ENCODE measurements at places on chromosomes 4 and X.

DNA sequence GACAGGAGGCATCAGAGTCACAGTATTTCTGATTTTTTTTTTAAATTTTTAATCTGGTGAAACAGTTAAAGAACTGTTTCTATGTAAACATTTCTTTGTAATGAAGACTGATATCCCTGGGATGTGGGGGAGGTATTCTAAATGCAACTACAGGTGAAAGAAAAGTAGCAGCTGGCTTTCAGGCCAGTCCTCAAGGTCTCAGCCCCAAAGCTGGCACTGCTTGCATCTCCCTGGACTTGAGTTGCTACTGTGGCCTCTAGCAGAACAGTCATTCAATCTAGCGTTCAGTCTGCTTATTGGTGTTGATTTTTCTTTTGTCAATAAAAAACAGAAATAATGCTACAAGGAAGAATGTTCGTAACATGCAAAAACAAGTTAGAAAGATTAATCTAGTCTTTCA lies 4.9 kb downstream of the MBNL3 start:
- no peak for DNase-seq

DNA sequence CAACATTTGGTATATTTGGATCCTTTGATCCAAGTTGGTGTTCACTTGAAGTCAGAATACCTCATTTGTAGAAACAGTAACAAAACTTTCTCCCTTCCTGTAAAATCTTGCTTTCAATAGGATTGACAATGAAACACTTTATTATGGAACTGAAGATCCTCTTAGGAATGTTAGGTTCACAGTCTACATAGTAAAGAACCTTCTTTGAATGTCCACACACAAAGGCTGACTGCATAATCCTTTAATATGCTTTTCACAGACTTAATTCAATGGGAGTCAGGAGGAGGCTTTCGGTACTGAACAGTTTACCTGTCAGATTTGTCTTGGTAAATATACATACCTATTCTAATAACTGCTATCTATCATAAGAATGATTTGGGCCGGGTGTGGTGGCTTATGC lies 188.5 kb downstream of the SPRY1 start:
- DNase-seq, result no peak

DNA sequence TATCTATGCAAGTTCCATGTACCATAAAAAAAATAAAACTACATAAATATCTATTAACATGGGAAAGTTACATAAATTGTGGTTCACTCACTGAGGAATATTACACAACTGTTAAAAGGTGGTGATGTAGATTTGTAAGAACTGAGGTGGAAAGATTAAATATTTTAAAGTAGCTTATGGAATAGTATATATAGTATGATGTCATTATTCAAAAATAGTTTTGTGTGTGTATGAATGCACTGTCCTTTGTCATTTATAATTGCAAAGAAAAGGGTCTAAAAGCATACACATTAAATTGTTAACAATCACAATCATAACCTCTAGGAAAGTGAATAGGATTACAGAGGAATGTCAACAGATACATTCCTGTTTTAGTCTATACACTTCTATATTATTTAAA lies 355.9 kb downstream of the OPHN1 start:
- no peak for DNase-seq

GRCh38 chr4:61953386-61953785 lies 753.3 kb downstream of the ADGRL3 start:
- DNase-seq, result no peak

DNA sequence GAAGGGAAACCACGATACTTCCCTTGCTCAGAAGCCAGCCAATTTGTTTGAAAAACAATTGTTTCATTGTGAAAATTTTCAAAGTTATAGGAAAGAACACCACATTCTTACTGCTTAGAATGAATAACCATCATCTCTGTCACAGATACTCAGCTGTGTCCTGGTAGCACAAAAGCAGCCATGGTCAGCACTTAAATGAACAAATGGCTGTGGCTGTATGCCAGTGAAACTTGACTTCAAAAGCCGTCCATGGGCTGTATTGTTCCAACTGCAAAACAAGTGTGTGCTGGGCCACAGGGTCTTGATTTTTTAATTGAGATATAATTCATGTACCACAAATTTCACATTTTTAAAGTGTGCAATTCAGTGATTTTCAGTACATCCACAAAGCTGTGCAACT lies 19.6 kb downstream of the NSDHL start:
- DNase-seq, result no peak

DNA sequence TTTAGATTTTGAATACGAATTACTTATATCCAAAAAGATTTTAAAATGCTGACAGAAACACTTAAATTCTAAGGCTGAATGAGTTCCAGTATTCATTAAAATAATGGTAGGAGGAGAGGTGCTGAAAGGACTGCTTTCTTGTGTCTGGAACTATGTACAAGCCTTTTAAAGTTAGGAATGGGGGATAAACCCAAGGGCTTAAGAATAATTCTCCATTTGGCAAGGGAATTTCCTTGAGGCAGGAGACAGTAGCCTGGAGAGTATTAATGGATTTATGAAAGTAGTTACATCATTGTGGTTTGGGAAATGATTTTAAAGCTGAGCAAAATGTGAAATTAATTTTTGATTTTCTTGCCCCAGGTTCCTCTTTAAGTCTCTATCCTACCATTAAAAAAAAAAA lies 266.5 kb upstream of the KCNIP4 start:
- DNase-seq, result no peak

GRCh38 chr4:161680146-161680545 lies 483.7 kb downstream of the FSTL5 start:
- DNase-seq, result no peak

GRCh38 chrX:150761819-150762216 lies 68.6 kb downstream of the MTMR1 start:
- DNase-seq, result no peak

- no peak for DNase-seq
Observed at GRCh38 chr4:126973201-126973600, 659.6 kb upstream of the INTU start.

GRCh38 chr4:140790171-140790570 lies 34.0 kb upstream of the TBC1D9 start:
- DNase-seq, result no peak

- no peak for DNase-seq
Observed at GRCh38 chrX:135328421-135329005, 19.2 kb downstream of the ETDC start.

- DNase-seq, result no peak
Observed at GRCh38 chr4:4358093-4358854, 28.6 kb upstream of the NSG1 start.

DNA sequence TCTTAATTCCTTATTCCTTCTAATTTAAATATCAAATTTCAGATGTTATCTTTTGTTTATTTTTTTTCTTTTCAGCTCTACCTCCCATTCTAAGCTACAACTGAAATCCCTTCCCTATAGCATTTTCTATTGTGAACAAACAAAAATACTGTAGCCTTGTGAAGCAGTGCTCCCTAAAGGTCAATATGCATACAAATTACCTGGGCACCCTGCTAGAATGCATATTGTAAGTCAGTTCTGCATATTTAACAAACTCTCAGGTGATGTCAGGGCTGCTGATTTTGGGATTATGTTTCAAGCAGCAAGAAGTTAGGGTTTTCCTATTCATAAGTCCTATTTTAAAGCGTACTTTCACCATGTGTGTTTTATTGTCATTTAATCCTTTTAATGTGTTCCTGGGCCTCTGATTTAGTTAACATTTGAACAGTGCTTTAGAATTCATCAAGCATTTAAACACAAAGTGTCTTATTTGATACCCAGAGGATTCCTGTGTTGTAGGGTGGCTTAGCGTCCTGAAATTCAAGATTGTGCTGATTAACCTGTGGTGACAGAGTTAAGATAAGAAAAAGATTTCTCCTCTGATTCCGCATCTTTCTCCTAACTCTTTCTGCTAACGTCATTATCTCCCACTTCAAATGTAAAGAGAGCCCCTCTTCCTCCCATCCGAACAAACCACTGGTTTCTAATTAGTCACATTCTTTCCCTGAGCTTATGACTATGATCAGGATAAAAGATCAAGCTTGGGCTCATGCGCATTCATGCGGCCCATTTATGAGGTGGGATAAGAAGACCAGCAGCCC lies 221.3 kb downstream of the ANK2 start:
- no peak for DNase-seq

- no peak for DNase-seq
Observed at GRCh38 chr4:178165951-178166308, 723.7 kb upstream of the AGA start.

- no peak for DNase-seq
Observed at GRCh38 chrX:103356858-103357257, 552 bp downstream of the TCEAL9 start.

DNA sequence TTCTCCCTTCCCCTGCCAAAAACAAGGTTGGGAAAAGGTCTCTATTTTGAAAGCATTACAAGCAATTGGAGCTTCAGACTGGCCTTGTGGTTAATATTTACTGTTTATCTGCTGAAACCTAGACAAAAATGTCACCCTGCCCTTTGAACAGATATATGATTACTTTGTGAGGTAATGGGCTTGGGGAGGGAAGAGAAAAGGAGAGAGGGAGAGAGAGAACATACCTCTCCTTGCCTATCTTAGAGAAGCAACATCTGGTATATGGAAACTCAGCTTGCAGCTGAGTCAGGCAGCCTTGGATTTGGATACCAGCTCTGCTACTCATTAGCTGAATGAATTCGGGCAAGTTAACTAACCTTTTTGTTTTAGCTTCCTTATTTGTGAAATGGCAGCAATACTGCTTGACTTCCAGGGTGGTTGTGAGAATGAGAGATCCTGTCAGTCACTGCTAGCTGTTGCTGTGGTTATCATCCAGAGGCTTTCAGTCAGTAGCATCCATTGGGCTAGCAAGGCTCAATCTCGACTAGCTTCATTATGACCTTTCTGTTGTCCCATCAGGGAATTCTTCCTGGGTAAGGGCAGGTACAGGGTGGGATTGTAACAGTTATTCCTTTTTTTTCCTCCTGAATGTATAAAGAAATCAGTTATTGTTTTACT lies 41.1 kb downstream of the ZFX start:
- DNase-seq, result no peak

DNA sequence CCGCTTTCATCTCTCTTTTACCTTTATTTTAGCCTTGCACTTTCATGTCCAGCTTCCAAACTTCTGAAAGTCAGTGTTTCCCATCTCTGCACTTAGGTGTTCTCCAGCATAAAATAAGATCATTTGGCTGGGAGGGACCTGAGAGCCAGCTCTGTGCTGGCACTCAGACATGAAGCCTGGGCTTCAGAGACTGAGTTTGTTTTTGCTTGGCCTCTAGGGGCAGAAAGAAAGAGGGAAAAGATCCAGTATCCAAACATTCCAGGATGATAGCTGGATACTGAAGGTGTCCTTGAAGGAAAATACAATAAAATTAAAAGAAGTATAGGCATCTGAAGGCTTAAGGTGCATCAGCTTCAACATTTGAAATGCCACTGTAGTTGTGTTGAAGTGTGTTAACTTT lies 202.4 kb upstream of the ZIC3 start:
- no peak for DNase-seq

GRCh38 chr4:165763640-165764039 lies 109.4 kb upstream of the TLL1 start:
- no peak for DNase-seq

GRCh38 chrX:40237731-40238178 lies 140.0 kb upstream of the BCOR start:
- no peak for DNase-seq

GRCh38 chr4:7645158-7645557 lies 210.4 kb upstream of the PSAPL1 start:
- DNase-seq, result no peak

GRCh38 chrX:53255738-53256191 lies 25.6 kb downstream of the IQSEC2 start:
- DNase-seq, result no peak

DNA sequence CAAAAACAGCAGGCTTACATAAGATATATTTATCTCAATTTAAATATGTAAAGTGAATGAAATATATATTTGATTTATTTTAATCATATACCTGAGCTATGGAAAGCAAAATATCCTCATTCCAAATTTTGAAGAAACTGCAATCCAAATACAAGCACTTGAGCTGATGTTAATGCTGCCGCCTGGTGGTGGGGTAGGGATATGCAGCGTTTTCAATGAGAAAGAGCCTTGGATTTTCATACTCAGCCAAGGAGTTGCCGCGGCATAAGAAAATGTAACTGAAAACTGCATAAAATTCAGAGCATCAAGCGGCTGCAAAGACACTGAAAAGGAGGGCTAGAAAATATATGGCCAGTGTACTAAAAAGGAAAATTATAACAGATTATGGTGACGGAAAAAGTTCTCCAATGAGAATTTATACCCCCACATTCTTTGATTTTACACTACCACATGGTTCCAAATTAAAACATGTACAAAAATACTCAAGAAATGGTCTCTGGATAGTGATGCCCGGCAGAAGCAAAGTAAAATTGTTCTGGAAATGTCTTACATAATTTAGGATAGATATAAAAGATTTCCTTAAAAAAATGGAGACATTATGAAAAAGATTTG lies 660.3 kb upstream of the PITX2 start:
- DNase-seq, result peak; percentile 25

DNA sequence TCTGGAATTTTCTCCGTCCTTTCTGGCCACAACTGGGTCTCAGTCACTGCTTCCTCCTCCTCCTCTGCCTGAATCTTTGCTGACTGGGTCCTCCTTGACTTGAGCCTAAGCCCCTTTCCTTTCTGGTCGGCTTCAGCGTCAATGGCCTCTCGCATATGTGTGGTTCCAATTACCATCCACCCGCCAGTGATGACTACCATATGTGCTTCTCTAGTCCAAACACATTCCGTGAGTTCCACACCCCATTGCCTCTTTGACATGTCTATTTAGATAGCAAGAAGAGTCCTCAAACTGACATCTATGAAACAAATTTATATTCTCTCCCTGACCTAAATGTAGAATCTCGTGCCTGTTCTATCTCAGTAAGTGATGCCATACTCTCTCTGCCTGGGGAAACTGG lies 19.8 kb downstream of the MXRA5 start:
- no peak for DNase-seq

GRCh38 chr4:10722957-10723356 lies 38.4 kb upstream of the CLNK start:
- peak; percentile 26 for DNase-seq

DNA sequence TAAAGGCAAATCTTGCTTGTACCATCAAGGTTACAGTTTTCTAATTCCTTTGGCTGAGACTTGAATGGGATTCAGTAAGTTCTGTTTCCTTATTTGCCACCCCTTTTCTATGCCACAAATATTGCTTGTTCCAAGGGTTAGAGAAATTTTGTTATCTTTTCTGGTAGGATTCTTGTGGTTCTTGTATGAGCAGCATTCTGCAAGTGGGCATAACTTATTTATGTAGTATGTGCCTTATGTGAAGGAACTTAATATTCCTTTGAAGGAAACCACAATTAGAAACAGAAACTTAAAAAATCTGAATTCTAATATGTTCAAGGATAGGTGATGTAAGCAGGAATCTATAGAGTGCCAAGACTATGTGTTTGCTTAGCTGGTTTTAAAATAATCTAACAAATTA lies 53.1 kb upstream of the TSPAN5 start:
- no peak for DNase-seq

DNA sequence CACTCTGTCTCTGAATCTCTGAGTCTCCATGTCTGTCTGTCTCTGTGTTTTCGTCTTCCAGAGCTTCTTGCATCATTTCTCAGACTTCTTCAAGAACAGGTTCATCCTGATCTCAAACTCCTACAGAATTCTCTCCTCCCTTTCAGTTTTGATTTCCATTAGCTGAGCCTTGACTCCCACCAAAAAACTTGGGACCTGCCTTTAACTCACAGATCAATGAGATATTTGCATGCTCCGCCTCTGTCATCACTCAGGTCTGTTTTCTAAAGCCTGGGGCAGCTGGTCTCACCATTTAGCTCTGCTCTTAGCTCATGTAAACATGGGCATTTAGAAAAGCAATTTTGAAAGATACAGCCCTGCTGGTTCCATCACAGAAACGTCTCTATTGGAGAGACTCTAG lies 8.6 kb downstream of the DAPP1 start:
- DNase-seq, result no peak

- DNase-seq, result peak; percentile 47
Observed at GRCh38 chr4:1356181-1356998, 9.4 kb downstream of the UVSSA start.
